Large intestine (tissue), 12 donors: ENCODE measurements at places on chromosomes 3 and 15.

GRCh38 chr3:148914936-148915690, 50.0 kb downstream of the CPA3 start:
- no peak for DNase-seq

GRCh38 chr15:80811781-80812315, 32.7 kb downstream of the CEMIP start:
- DNase-seq = no peak

DNA sequence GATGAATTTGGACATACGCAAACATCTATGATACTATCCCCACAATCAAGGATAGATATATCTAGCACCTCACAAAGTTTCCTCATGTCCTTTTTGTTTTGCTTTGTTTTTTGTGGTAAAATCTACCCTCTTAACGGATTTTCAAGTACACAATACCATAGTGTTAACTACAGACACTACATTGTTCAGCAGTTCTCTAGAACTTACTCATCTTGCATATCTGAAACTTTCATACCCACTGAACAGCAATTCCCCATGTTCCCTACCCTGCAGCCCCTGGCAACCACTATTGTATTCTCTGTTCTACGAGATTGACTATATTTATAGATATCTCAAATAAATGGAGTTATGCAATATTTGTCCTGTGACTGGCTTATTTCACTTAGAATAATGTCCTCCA, 58.1 kb upstream of the TJP1 start:
- DNase-seq = no peak

DNA sequence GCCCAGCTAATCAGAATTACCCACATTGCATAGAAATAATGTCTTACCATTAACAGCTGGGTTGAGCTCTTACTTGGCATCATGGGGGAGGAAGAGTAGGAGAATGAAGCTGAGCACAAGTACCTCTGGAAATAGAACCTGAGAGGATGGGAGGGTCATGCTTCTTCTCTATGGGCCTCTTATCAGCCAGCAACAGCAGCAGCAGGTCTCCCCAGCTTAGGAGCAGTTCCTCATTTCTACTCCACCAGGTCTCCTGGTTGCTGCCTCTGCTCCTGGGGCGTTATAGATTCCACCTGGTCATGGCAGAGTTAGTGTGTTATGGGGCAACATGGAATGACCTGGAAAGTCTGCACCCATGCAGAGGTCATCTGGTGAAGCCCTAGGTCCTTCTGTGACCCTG, 3.4 kb downstream of the FSD2 start:
- DNase-seq = no peak

DNA sequence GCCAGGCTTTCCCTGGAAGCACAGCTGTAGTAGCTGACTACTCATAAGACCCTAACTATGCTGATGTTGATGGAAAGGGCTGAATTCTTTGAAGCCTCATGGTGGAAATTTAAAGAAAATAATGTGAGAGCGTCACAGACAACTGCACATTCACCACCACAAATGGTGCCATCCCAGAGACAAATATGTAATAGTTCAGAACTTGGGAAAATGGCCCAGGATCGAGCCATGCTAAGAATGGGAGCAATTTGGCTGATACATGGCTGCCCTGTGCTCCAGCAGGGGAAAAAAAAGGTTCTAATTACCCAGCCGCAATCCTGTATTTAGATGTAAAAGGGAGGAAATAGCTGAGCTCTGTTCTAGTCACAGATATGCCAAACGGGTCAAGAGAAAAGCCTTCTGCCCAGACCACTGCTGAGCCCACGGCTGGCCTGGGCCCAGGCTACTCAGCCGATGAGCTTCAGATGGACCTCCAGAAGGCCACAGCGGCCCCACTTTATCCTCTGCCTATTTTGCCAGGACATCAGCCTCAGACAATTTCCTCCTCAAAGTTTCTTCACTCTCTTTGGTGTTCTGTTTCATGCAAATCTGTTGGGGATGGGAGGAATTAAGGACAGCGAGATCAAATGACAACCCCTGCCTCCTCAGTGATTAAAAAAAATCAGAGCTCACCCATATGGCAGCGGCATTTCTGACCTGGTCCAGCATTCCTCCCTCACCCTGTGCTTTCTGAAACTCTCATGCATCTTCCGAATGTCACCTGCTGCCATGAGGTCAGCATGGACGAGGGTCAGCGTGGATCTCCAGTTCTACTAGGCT, 54.5 kb upstream of the MEX3B start:
- DNase-seq = no peak

DNA sequence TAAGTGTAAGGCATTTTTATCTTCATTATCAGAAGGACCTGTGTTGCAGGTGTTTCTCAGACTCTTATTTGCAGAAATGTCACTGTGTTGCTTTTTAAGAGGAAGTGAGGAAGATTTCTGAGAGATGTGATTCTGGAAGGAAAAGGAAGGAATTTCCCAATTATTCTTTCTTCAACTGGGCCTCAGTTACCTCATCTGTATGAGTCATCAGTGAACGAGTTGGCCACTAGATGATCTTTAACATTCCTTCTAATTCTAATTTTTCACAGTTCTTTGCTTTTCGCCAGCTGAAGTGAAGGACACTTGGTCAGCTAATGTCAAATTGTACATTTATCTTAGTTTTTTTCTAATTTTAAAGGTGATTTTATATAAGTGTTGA, 28.9 kb downstream of the CLEC3B start:
- DNase-seq = no peak

- no peak for DNase-seq
These were observed 17.4 kb downstream of the FYCO1 start for GRCh38 chr3:45978006-45978761.
